RKO (cell line): ENCODE measurements at places on chromosomes 2 and 18.

GRCh38 chr18:1361936-1362335 is 457.3 kb downstream of the ADCYAP1 start:
- peak; percentile 8 for DNase-seq

GRCh38 chr2:241666627-241667400 is 19.8 kb downstream of the DTYMK start:
- no peak for DNase-seq

DNA sequence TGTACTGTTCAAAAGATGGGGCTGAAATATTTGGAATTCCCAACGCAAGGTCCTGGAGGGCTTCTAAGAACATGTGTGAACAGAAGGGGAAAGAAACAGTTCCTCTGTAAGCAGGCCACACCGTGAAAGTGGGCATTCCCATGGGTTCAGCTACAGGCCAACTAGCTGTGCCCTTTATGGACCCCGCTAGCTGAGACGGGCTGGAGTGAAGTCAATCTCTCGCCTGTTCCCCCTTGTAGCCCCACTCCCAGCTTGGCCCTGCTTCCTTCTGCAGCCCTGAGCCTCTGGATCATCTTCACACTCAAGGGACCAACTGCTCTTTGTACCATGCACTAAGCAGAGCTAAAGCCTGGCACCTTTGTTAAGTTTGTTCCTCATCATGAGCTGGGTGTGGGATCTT is 55.4 kb downstream of the POLR1A start:
- DNase-seq: no peak

DNA sequence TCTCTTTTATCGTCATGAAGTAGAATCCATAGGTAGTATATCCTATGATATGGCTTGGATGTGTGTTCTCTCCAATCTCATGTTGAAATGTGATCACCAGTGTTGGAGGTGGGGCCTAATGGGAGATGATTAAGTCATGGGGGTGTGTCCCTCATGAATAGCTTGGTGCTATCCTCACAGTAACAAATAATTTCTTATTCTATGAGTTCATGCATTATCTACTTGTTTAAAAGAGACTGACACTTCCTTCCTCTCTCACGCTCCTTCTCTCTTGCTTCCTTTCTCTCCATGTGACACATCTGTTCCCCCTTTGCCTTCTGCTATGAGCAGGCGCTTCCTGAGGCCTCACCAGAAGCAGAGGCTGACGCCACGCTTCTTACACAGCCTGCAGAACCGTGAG is 165.6 kb downstream of the MREG start:
- DNase-seq: no peak

DNA sequence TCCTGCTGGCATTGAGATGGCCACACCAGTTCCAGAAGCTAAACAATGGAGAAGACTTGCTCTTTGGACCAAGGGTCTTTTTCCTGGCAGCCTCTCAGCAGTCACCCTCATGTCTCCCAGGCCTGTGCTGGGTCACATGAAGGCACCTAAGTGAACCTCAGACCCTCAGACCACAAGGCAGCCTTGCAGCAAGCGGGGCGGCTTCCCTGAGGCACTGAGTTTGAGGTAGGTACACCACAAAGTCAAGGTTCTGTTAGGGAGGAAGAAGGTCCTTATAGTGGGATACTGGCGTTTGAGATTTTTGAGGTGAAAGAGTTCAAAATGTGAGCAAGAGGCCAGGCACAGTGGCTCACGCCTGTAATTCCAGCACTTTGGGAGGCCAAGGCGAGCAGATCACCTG is 8.5 kb upstream of the PRELID3A start:
- no peak for DNase-seq

- no peak for DNase-seq
These were observed 142.5 kb upstream of the DNAJC10 start for GRCh38 chr2:182573553-182573952.

- DNase-seq: no peak
These were observed 347.9 kb downstream of the METTL4 start for GRCh38 chr18:2223449-2223848.

DNA sequence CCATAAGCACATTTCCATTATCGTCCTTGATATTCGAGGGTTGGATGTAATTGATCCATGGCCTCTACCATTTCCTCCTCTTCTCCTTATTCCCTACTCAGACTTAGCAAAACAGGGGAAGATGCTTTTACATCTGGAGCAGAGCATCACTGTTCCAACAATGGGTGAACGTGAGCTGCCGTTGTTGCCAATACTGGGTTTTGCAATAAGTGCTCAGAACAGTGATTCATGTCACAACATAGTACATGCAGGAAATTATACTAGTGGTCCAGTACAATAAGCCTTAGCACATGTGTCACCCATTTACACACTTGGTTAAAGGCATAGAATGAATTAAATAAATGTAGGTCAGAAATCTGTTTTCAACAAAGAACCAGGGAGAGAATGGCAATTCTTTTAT is 112.4 kb downstream of the DCC start:
- DNase-seq: no peak

DNA sequence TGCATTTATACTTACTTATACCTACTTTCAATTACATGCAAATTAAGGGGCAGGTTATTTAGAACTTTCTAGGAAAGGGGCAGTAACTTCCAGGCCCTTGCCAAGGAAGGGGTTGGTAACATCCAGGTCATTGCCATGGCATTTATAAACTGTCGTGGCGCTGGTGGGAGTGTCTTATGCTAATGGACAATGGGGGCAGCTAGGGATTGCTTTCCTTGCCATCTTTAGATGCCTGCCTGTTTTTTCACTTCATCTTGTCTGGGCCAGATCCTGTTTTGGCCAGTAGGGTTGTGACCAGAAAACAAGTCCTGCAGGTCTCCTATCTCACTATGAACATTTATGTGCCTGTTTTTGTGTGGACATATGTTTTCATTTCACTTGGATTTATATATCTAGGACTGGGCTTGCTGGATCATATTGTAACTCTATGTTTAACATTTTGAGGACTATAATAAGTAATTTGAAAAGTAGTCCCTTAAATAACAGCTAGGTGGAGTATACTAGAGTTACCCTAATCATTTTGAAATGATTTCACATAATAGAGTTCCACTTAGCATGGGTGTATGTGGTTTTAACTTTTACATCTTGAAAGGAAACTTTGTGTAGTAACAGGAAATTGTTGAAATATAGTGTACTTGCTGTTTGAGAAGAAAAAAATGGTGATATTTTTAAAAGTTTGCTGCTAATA is 56.1 kb downstream of the LCLAT1 start:
- no peak for DNase-seq

DNA sequence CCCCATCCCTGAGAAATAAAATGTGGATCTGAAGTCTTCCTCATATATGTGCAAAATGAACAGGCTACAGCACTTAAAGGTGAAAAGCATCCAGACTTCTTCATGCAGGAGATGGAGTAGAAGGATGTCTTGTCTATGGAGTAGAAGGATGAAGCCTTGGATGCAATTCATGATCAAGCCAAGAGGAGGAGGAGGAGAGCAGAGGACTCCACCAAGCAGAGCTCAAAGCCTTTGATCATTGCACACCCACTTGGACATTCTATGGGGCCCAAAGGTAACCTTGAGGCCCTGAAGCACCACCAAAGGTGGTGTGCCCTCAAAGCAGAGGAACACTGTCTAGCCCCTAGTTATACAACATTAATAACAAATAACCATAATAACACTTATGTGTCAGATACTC is 17.3 kb downstream of the ACMSD start:
- no peak for DNase-seq

DNA sequence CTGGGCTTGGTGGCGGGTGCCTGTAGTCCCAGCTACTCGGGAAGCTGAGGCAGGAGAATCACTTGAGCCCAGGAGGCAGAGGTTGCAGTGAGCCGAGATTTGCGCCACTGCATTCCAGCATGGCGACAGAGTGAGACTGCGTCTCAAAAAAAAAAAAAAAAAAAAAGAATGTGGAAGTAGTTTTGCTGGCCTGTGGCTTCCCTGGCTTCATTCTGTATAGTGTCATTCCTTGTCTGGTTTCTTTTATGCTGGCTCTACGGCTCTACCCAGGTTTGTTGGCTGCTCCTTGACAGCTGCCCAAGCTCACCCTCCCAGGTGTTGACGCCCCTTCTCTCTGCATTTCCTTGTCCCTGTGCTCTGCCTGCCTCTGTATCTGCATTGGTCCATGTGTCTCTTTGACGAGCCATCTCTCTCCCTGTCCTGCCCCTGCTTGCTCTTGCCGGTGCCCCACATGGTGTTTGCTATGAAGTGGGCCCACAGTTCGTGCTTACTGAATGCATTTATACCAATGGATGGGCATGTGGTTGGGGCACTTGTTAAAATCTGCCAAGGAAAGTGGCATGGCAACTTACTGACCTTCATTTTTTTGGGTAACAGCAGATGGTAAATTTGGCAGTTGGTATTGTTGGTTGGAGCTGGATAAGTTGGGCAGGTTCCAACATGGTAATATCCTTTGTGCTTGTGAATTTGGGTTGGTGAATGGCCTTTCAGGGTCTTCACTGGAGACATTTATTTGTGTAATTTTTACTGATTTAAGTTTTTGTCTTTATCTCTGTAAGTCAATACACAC is 113.9 kb downstream of the MAP4K4 start:
- DNase-seq: no peak

DNA sequence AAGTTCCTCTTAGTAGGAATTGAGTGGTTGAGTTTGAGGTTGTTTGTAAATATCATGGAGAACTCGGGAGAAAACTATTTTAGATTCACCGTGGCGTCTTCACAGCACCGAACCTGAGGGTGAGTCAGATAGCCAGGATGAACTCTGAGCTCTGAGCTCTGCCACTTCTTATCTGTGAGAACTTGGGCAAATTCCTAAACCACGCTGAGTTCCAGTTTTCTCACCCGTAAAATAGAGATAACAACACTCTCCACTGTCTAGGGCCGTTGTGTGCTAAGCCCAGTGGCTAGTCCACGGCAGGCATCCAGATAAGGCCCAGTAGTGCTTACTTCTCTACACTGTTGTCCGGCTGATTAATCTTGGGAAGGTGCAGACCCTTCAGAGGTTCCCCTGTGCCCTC is 7.0 kb downstream of the KIF5C start:
- DNase-seq: no peak

DNA sequence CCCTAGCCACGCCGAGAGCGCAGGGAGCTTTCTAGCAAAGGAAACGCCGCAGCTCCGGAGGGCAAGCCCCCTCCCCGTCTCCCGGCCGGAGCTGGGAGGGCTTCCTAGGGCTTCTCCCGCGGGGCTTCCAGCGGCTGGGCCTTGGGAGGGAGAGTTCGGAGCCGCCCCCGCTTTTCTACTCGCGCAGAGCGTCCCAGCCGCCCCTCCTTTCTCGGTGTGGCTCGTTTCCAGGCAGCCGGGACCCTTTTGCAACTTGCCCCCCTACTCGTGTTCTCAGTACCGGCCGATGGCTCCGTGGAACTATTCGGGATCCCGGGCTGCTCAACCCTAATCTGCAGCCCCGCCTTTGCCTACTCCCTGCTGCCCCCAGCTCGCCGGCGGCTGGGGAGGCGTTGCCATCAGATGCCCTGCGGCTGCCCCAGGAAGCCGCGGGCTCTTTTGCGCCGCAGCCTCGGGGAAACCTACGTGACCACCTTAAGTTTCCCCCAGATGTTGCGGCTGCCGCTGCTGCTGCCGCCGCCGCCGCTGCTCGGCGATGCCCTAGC is 1.5 kb upstream of the NR4A2 start:
- DNase-seq: peak; percentile 57

GRCh38 chr2:145156199-145156598 is 636.3 kb upstream of the ZEB2 start:
- no peak for DNase-seq

DNA sequence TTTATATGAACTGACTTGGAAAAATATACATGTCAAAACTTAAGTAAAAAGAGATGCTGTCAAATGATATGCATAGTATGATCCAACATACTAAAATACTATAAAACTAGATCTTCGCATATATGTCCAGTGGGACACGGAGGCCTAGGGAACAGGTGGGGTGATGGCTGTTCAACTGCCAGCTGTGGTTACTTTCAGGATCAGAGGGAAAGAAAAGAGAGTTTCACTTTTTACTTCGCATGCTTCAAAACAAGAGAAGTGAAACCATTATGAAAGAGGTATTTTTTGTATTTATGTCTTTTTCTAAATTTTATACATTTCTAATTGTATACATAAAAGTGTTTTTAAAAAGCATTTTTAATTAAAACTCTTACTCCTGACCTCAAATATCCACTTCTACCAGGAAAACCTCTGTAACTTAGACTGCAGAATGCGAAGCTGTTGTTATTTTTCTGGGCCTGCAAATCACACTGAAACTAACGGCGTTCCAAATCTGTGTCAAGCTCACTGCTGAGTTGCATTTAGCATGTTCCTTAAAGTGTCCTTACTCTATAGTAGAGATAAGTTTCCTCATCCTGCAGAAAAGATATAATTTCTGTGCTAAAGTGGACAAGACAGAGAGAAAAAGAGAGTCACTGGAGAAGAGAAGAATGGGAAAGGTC is 97.8 kb upstream of the SLC35G4 start:
- DNase-seq: no peak

DNA sequence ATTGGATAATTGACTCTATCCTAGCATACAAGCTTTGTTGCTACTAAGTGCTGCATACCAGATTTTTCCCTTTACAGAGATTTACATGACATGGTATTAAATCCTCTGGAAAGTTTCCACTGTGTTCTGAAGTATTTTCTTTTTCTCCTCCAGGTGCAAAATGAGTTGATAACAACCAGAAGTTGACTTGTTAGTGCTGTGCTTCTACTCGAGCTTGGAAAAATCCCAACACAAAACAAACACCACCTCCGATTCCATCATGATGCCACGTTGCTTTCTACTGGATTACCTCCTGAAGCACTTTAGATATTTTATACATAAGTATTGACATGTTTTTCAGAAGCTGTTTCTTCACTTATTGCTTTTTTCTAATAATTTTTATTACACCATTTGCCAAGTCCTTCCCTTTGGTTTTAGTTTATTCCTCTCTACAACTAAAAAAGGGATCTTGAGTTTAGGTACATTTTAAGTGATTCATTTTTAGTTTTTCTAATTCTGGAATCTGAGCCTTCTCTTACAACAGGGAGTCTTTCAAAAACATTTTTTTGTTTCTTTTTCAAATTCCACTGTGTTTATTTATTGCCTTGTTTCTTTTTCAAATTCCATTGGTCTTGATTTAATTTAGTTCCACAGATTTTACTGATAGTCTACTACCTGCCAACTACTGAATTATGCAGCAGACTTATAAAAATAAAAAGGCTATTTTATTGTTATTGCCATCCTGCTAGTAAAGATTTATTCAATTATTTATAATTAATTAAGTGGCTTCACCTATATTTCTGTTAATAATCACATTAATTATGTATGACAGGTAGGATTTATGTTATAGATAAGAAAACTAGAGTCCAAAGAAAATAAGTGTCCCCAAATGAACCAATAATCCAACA is 143.4 kb downstream of the PPP1R1C start:
- no peak for DNase-seq

- no peak for DNase-seq
These were observed 48.2 kb downstream of the SLC14A2 start for GRCh38 chr18:45663403-45664045.

DNA sequence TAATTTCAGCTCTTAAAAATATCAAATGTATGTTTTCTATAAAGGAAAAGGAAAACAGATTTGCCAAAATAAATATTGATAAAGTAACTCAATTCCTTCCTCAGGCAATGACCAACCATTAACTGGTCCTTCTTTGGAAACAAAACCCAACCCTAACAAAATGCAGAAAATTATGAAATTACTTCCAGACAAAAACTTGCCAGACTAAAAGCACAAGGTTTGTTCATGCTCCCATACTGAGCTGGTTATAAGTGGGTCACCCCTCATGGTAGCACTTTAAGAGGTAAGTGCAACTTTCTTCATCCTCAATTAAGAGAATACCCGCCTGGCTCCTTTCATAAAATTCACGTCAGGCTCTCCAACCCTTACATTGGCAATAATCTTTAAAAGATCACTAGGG is 31.1 kb upstream of the TTC32 start:
- DNase-seq: no peak

GRCh38 chr2:230991598-230991997 is 4.3 kb upstream of the SPATA3 start:
- no peak for DNase-seq

- DNase-seq: no peak
These were observed 1.9 kb upstream of the NABP1 start for GRCh38 chr2:191675807-191676721.
